ENCODE measurements at places on chromosomes 11 and 22.

DNA sequence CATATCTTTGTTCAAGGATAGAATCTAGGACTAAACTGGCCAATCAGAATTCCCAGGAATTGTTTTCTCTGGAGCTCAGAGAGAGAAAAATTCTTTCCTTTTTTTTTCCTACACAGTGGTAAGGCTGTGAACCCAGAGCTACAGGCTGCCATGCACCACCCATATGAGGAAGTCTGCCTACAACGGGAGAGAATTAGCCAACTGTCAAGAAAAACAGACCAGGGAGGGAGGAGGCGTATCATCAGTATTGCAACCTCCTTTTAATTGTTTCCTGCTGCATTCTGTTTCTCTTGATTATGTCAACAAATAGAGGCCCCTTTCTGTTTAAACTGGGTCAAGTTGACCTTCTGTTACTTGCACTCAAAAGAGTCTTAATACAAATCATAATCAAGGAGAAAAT lies 176.5 kb upstream of the UBASH3B start:
- DNase-seq: peak; percentile 22

DNA sequence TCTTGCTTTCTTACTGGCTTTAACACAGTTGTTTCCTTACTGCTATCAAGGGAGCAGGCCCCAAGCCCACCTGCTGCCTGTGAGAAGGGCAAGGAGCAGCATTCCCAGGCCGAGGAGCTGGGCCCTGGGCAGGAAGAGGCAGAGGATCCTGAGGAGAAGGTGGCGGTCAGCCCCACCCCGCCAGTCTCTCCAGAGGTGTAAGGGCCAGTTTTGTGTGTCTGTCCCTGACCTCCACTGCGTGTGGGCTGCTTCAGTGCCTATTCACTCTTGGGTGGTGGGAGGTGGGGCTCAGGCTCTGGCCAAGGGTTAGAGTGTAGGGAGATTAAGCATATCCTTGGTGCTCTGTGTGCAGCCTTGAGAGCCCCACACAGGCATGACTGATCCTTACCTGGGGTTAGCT lies 55.1 kb downstream of the CEP164 start:
- no peak for DNase-seq

DNA sequence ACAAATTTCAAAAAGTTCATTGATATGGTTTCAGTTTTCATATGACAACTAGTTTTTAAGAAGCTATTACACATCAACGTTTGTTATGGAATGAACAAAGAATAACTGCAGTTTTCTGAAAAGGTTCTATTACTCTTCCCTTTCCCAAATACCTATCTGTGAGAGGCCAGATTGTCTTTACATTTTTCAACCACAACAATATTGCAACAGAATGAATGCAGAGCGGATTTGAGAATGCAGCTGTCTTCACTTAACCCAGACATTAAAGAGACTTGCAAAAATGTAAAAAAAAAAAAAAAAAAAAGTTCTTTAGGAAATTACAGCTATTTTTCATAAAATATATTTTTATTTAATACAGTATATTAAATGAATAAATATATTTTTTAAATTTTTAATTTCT lies 250.8 kb downstream of the DDX10 start:
- DNase-seq: peak; percentile 37

- DNase-seq: peak; percentile 97
Observed at GRCh38 chr11:45856044-45856468, 8.8 kb downstream of the CRY2 start.

DNA sequence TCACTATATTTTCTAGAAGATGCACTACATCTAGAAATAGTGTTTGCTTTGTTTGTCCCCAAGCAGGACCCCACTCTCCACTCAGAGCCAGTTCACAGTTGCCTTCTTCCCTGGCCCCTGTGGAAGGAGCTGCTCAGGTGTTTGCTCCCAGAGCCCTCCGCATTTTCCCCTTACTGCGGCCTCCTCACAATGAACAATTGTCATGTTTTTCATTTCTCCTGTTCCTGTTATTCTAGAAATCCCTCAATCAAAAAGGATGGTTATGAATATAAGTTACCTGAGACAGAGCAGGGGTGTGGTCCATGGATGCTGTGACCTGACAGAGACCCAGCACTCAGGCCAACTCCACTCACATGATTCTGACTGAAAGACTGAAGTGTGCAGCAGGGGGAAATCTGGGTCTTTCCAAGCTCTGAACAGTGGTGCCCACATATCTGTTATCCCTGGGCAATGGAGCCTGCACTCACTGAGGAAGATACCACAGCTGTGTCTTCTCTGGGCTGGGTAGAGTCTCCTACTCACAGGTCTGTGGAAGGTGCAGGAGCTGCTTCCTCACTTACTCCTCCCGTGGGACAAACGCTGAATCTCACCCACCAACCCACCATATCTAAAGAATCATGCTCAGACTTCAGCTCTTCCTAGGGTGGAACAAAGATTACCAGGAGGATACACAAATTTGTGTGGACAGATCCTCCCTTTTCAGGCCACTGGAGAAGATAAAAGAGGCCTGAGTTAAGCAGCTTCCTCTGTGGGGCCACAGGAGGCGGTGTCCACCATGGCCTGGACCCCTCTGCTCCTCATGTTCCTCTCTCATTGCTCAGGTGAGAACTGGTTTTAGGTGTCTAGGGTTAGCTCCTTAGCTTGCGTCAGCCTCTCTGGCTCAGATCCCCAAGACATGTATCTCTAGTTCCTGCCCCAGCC lies 87.1 kb upstream of the TOP3B start:
- DNase-seq: no peak

DNA sequence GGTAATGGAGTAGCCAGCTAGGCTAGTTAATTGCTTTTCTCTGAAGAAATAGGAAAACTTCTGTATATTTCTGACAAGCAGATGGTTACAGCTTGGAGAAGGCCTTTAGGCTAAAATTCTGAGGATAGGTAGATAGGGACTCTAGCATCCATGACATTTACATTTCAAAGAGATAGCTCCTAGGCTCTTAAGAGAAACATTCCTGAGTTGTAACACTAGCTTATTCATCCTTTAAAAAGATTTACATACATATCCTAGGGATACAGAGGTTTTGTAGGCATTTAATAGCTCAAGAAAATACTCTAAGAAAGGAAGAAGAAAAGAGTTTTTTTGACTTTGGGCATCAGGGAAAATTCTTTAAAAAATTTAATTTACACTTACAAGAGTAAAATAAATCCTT lies 130.9 kb upstream of the CCDC179 start:
- no peak for DNase-seq

DNA sequence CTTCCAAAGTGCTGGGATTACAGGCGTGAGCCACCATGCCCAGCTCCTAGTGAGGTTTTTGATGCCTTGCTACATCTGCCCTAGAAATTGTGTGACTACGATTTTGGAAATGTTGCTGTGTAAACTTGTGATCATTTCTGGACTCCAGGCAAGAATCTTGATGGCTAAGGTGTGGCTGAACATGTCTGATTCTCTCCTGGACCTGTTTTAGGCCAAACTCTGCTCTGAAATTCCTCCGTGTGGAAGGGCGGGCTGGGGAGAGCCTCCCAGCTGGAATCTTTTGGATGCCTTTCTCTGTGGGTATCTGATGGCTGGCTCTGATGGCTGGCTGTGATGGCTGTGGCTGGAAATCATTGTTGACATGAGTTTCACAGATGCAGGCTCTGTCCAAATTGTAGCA lies 8.2 kb downstream of the PNPLA3 start:
- peak; percentile 57 for DNase-seq

DNA sequence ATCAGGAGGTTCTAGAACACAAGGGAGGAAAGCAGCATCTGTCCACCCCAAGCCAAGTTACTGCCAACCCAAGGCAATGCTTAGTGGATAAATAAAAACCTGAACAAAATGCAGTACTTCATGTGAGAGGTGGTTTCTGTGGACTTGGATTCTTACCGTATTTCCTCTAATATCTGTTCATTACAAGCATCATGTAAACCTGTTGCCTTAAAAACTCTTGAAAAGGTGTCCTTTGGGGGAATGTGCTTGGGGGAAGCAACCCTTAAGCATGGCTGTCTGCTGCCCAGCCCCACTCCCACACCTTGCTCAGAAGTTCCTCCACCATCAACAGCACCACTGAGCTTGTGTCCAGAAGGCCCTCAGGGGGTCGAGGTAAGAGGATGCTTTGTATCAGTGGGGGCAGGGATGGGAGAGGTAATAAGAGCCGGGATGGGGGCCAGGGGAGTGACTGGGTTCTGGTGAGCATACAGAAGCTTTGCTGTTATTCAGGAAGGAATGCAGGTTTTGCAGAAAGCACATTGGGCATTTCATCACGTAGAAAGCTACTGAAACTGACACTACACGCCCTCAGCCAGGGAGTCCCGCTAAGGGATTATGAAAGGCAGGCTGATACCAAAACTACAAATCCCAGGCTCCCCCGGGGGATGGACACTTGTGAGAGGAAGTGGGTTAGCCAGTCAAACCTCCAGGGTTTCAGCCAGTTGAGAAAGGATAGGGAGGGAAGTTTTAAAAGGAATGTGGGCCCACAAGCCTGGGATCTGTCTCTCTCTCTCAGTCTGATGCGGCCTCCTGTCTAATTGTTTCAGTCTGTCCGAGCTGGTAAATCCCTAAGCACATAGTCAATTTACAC lies 52.0 kb downstream of the KCNJ1 start:
- DNase-seq: peak; percentile 97

- no peak for DNase-seq
Observed at GRCh38 chr11:110196884-110197420, 99.5 kb downstream of the RDX start.

- DNase-seq: no peak
Observed at GRCh38 chr11:66747480-66747879, 18.5 kb upstream of the SPTBN2 start.

DNA sequence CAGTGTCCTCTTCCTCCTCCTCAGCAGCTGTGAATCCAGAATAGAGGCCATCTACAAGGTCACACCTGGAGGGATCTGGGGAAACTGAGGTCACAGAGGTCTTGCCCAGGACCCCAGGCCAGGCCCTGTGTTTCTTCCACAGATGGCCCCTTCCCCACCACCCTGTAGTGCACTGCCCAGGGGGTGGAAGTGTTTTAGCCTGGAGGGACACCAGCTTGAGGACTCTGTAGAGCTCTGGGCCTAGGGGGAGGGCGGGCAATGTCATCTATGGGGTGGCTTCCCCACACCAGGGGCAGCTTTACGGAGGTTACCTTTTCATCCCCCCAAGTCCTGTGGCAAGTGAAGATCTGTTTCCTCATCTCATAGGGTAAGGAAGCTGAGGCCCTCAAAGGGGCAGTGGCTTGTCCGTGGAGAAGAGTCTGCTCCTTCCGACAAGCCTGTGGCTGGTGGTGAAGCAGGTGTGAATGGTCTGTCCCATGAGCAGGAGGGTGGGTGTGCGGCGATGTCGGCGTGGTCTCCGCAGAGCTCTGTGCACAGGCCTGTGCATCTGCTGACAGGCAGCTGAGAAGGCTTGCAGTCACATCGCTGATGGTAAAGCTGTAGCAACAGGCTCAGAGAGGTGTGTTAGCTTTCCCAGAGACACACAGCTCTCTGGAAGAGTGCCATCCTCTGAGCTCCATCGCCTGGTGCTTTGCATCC lies 74.1 kb upstream of the WNT7B start:
- DNase-seq: no peak
